ENCODE measurements at places on chromosomes 6 and 20.

GRCh38 chr6:15077961-15078360, 167.9 kb upstream of the JARID2 start:
- DNase-seq, result peak; percentile 87

DNA sequence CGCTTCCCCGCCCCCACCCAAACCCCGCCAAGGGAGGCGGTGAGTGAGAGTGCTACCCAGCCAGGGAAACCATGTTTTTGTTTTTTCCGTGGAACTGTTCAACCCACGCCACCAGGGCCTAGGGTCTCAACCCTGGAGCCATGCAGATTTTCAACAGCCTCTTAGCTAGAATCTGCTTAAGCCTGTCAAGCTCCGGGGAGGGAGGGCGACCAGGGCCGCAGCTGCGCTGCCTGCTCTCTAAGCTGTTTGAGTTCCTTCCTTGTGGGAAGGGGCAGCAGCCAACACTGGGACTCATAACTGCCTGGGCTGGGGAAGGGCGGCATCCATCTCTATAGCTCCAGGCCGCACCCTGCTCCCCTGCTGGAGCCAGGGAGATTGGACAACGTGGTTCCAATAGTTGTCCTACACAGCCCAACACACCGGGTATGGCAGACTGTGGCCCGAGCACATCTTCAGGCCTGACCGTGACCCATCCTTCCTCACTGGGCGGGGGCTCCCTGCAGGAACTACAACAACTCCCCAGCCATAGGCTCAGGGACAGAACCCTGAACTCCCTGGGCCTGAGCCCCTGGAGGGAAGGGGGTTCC, 1065.7 kb upstream of the MANEA start:
- DNase-seq, result no peak

DNA sequence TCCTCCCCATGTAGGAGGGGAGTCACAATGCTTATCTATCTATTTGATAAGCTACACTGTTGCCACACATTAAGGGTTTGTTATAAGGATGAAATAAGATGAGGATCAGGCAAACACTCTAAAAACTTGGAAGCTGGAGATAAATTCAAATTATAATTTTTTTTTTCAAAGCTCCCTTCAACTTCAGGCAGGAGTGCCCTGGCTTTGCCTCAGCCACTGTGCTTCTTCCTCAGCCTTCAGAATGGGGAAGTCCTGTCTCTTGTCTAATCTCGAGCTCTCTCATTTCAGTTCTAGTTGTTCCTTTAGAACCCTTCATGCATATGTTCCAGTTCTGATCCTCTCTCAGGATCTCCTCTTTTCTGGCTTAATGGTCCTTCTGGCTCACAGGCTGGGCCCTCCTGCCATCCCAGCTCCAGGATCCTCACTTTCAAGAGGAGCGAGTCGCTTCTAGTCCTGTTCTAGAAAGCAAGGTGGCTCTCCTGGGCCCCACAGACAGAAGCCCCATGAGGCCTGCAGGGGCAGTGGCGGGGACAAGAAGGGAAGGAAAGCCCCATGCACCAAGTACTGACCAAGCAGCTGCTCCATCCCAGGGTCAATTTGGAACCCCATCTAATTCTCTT, 164.3 kb downstream of the VEGFA start:
- no peak for DNase-seq

DNA sequence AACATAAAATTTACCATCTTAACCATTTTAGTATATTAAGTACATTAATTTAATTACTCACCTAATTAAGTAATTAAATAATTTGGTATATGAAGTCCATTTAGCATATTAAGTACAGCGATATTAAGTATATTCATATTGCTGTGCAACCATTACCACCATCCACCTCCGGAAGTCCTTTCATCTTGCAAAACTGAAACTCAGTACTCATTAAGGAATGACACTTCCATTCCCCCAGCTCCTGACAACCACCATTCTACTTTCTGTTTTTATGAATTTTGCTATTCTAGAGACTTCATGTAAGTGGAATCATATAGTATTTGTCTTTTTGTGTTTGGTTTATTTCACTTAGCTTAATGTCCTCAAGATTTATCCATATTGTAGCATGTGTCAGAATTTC, 61.1 kb upstream of the GTSF1L start:
- DNase-seq, result no peak

All from WTC11 (cell line).